ENCODE measurements at places on chromosomes 5 and 9.
A peak's percentile ranks its signal among the peaks of the same experiment; 100 is the strongest.

DNA sequence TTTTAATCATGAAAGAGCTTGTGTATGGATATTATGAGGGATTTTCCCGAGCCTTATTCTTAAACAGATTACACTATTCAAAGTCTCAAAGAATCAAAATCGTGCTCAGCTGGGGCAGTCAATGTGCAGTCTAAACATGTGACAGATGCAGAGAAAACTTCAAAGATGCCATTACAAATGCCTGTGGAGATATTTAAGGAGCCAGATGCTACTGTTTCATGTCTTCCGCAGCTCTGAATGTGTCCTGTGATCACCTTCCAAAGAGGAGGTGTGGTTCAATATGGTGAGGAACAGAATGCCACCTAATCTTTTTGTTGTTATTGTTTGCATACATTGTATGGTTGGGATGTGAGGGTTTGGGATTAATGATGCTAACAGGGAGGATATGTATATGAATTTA is 593.3 kb upstream of the ARRDC3 start:
- no peak for DNase-seq

DNA sequence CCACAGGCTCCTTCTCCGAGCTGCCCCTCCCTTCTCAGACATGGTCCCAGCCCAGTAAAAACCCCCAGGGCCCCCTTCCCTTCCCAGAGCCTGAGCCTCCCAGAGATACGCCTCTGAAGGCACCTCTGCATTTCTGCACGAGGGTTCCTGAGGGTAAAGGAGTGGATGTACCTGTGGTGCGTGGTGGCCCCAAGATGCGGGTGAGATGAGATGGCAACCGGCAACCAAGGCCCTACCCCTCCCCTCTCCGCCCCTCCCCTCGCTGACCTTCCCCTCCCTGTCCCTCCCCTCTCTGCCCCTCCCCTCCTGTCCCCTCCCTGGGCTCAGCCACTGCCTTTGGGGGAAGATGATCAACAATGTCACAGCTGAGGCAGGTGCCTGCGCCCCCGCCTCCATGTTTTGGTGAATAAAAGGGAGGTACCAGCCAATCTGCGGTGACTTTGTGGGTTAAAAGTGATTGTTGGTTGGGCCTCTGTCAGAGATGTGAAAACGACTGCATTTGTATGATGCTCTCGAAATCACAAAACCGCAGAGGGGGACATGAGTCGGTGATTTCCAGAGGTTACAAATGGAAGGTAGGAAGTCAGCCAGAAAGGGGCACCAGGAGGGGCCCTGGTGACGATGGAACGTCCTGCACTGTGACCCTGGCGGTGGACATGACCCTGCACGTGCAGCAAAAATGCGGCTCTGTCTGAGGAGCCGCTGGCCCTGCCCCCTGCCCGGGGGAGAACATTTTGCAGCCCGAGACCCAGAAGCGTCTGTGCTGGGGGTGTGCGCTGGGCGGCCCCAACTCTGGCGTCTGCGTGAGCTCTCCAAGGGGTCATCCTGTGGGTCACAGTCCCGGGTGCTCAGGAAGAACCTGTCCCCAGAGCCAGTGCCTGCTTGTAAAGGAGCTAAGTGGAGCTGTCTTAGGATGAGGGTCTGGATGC is 3.7 kb downstream of the LCN9 start:
- no peak for DNase-seq

DNA sequence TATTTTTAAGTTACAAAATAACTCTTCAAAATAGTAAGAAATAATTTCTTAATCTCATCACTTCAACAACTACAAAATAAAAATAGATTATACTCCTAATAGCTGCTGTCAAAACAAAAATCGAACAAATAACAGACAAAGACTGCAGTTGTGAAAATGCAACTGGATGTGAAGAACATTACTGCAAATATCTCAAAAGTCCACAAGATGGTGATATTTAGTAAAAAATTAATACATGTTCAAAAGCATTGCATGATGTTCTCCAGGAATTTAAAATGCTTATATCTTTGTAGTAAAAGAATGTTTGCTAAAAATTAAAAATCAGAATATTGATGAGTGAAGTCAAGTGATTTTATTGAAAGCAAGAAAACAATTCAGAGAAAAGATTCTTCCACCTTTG is 66.2 kb downstream of the MPDZ start:
- peak; percentile 44 for DNase-seq

GRCh38 chr9:118305331-118305730 is 601.1 kb downstream of the TLR4 start:
- no peak for DNase-seq

- no peak for DNase-seq
These were observed 12.4 kb upstream of the ARAP3 start for GRCh38 chr5:141694479-141694878.

GRCh38 chr5:464843-465590 is 22.0 kb downstream of the EXOC3 start:
- no peak for DNase-seq

- no peak for DNase-seq
These were observed 19.4 kb upstream of the C1QTNF3 start for GRCh38 chr5:34062419-34062818.

DNA sequence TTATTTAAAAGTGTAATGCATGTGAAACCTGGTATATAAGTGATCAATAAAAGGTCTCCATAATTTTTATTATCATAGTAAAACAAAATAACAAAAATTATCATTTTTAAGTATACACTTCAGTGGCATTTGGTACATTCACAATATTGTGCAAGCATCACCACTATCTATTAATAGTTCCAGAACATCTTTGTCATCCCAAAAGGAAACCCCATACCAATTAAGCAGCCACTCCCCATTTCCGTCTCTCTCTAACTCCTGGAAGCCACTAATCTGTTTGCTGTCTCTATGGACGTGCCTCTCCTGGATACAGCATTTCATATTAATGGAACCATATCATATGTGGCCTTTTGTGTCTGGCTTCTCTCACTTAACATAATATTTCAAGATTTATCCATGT is 7.6 kb downstream of the OLFML2A start:
- peak; percentile 76 for DNase-seq

- DNase-seq = no peak
These were observed 65.5 kb downstream of the NR3C1 start for GRCh38 chr5:143337946-143338345.

- no peak for DNase-seq
These were observed 227.4 kb downstream of the ESM1 start for GRCh38 chr5:54758038-54758437.

DNA sequence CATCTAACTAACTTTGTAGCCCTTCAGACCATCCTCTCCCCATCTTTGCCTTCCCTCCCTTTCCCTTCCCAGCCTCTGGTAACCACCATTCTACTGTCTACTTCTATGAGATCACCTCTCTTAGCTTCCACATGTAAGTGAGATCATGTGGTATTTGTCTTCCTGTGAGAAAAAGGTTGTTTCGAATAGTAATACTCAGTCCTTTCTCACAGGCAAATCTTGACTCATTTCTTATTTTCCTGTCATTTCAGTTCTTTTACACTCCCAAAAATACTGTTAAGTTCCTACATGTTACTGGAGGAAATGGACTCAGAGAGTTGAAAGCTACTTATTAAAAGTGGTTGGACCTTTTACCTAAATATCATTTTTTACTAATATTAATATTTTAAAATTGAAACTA is 82.1 kb downstream of the SLF1 start:
- no peak for DNase-seq

DNA sequence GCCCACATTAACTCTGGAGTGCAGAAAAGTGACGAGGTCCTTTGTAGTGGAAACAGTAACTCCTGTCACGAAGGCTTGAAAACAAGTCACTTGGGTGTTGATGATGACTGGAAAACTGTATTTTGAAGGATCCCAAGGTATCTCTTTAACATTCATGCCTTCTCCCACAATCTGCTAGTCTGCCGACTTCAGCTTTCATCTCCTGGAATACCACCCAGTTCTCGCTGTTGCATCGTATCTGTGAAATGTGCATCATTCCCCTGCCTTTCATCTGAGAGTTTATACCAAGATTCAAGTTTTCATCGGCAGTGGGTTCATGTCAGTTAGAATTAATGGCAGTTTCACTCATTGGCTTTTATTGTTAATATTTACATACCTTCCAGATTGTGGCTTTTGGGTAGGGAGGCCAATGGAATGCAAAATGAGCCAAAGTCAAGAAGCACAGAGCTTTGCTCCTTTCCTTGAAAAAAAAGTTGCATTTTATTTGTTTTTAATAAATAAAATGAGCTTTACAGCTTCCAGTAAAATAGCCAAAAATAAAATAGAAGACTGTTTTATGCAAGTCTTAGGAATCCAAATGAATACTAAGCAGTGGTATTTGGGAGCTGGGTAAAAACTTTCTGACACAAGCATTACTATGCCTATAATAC is 575.2 kb upstream of the WWC1 start:
- no peak for DNase-seq

GRCh38 chr5:134606726-134607125 is 25.9 kb downstream of the SAR1B start:
- no peak for DNase-seq

DNA sequence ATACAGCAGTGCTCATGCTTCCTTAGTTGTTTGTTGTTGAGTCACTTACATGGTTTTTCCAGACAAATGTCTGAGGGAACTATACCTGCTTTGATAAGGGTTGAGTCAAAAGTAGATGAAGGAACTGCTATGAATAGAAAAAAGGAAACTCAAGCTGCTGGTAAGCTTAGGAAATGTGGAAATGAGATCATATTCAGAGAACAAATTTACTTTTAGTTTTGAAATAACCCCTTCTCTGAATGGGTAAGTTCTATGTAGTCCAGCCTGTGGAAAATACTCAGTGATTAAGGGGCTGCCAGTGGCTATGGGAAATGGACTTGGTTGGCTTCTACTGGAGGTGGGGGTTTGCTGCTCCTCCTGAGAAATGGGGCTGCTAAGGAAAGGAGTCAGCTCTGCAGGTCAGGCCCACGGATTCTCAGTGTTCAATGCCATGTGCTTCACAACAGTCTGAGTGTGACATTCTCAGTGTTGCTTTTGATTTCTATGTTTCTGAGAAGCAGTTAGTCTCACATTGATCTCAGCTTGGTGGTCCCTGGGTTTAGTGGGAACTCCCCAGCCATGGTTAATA is 47.7 kb upstream of the GLRX start:
- no peak for DNase-seq

GRCh38 chr5:172670005-172670402 is 28.9 kb downstream of the NEURL1B start:
- no peak for DNase-seq

- no peak for DNase-seq
These were observed 57.5 kb downstream of the ERAP1 start for GRCh38 chr5:96750110-96750822.

- no peak for DNase-seq
These were observed 9.9 kb downstream of the CLPTM1L start for GRCh38 chr5:1334831-1335539.

DNA sequence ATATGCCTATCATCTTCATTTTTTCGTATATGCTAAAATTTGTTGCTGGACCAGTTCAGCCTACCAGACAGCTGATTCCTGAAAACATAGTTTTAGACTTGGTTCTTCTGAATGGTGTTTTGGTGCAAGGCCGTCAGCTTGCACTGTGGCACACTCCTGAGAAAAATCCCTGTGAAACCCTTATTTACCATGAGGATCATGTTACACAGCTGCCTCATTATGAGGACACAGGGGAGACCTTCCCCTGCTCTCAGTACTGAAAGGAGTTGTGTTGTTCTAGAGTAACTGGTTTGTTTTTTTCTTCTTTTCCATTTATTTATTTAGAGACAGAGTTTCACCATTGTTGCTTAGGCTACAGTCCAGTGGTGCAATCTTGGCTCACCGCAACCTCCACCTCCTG is 37.6 kb downstream of the MAST4 start:
- DNase-seq = no peak

- DNase-seq = no peak
These were observed 6.9 kb downstream of the FGD3 start for GRCh38 chr9:92954049-92954861.

DNA sequence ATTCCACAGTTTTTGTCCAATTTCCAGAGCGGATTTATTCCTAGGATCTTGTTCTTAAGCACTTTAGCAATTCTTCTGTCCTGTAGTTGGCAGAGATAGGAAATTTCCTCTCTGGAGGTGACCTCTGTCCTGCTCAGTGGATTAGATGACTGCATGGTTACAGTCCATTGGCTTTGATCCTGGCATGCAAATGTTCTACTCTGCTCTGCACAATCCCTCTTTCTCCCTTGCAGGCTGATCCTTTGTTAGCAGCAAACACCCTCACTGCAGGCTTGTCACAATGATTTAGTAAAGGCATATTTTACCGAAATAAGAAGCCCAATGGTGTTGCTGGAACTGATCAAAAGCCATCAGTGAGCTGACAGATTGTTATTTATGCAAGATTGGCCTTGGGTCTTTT is 243.8 kb downstream of the COX7C start:
- DNase-seq = peak; percentile 3

DNA sequence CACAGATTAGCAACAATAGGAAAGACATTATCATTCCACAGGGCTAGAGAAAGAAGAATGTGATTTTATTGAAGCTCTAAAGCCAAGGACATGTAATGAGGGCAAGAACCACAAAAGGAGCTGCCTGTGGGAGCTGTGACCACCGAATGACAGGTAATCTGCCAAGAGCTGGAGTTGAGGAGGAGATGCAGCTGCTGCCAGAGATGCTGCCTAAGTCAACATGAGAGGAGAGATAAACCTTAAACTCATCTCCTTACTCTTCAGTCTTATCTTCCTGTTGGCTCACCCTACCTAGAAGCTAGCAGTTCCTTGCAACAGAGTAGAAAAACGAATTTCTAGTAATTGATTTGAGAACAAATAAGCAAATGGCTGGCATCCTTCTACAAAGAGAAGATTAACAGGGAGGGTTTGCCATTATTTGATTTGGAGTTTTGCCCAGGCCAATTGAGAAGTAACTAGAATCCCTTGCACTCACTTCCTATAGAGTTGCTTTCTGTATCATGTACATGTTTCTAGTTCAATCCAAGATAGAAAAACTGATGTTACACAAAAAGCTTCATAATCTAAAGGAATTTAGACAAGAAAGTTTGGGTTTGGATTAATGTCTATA is 539.2 kb downstream of the TLE1 start:
- DNase-seq = no peak

GRCh38 chr9:116380496-116380995 is 227.0 kb downstream of the PAPPA start:
- no peak for DNase-seq

DNA sequence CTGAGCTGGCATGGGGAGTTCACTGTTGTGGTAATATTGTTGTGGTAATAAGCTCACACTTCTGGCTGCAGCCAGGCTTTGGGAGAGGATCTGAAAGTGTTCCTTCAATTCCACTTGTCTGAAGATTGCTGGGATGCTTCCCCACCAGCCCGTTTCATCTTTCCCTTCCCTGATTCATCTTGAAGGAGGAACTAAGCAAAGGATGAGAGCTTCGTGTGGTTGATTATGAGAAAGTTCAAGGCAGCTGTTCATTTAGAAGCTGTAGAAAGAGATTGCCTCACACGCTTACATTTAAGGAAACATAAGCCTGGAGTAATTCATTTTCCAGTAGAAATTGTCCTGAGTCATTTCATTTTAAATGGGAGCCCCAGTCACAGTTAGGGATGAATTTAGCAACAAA is 122.4 kb upstream of the GAS1 start:
- DNase-seq = no peak

- DNase-seq = no peak
These were observed 41.8 kb downstream of the ARHGAP26 start for GRCh38 chr5:142811866-142812557.
